ENCODE measurements at places on chromosomes 7 and 10.

DNA sequence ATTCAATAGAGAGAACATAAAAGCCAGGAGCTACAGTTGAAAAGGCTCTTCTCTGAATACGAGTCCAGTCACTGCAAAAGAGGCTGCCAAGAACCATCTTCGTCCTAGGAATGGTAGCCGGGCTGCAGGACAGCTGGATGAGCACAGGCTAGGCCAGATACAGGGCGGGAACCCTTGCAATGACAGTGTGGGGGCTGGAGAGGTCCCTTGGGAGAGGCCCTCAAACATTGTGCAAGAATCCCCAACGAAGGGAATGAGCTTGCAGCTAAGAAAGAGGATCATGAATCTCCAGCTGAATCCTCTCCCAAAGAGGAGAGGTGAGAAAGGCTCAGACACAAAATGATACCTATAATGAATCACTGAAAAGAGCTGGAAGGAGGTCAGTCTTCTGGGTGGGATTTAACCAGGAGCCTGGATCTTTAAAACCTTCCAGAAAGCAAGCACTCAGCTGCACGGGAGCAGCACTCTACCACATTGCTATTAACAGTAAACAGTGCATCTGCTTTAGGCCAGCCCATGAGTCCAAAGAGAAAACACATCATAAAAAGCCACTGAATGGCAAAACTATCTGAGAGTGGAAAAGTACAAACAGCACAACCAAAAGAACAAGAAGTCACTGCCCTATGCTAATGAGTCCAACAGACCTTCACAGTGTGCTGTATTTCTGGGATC, 287.9 kb downstream of the TNS3 start:
- DNase-seq, result no peak

- DNase-seq, result no peak
Measured at GRCh38 chr7:124071843-124072242, 39.0 kb upstream of the TMEM229A start.

DNA sequence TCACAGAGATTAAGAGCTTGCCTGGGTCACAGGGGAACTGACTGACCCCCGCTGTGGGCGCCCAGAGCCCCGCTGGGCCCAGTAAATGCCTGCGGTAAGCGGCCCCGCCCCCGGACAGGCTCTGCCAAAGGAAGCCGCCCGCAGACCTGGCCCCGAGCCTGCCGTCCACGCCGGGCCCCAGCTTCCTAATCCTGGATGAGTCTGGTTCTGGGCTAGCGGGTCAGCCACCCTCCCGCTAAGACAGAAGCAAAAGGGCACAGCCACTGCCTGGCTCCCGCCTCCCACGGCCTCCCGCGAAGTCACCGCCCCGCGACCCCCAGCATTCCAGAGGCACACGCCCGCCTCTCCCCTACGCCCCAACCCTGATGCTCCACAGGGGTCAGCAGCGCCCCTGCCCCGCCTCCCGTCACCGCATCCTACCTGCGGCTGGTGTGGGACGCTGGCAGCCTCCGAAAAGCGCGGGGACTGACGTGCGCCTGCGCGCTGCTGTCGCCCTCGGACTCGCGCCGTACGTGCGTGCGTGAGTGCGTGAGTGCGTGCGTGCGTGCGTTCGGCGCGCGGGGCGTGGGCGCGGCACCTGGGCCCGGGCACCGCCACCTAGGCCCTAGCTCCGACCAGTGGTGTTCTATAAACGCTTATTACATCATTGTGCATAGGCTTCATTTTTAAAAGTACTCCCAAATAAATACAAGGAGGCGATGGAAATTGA, at the start of gene FIGNL1:
Gene FIGNL1, minus strand, starts transcription at position 470 of the 709 bp plus-strand sequence. CDS start 3,063 bp downstream, outside the sequence.
- peak; percentile 74 for DNase-seq

DNA sequence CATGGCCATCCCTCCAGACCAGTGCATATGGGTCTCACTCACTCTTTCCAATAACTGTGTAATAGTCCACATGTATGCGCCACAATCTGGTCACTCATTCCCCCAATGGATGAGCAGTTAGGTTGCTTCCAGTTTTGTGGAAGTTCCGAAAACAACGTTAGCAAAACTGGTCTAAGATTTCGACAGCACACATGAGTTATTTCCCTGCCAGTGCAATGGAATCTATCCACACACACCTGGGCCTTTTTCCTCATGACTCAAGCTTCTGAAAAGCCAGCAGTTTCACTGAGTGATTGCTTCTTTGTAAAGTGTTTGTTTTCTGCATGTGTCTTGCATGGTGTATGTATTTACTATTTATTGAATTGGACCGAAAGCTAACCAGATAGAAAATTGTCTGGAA, 58.8 kb upstream of the FHIP2A start:
- no peak for DNase-seq

DNA sequence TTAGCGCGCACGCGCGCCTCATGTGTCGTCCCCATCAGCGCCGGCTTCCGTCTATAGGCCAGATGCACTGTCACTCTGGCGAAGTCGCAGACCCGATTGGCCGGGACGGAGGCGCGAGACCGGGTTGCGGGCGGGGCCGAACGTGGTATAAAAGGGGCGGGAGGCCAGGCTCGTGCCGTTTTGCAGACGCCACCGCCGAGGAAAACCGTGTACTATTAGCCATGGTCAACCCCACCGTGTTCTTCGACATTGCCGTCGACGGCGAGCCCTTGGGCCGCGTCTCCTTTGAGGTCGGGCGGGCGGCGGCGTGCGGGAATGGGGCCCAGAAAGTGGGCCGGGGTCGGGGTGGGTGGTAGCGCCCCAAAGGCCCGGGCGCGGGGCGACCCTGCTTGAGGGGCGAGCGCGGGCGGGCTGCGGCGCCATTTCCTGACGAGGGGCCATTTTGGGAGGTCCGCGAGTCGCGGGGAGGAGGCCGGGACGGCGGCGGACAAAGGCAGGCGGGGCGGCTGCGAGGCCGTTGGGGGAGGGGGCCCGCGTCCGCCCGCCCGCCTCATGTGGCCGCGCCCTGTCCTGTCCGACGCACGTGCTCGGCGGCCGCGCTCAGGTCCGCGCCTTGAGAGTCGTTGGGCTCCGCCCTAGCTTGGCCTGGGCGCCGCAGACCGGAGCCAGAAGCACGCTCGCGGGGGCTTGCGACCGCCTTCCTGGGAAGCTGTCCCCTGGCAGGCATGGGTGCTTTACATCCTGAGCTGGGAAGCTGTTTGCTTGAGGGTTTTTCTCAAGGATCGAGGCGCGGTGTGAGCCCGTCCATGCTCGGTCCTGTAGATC, at the start of gene PPIA:
Gene PPIA, plus strand, starts transcription at position 178 of the 825 bp plus-strand sequence. Its CDS starts 44 bp downstream, at position 222.
- peak; percentile 98 for DNase-seq
